Dermis microvascular lymphatic vessel endothelial cell (primary cell): ENCODE measurements at places on chromosomes 7 and 10. TPM values are rescaled to one million over a fixed set of nuclear protein-coding genes. Genes with fewer than 3 reads are reported as not detected.

The NYAP1 gene
- 2.1 and 3.9 TPM in 2 replicates for total RNA-seq

The GRID2IP gene
- 0.13 TPM in 1 of 2 replicates, not detected in the other for total RNA-seq

The WDFY4 gene
- under 0.01 and 0.25 TPM in 2 replicates for total RNA-seq

The CPA2 gene
- total RNA-seq: not detected in 2 replicates

The HOXA7 gene
- total RNA-seq: 1.0 and 2.0 TPM in 2 replicates

The CTBP2 gene
- 84.0 and 133 TPM in 2 replicates for total RNA-seq

The RPA3 gene
- total RNA-seq: 8.5 and 22.5 TPM in 2 replicates

The C10orf105 gene
- total RNA-seq: under 0.01 TPM in 1 of 2 replicates, not detected in the other

The FAM25C gene
- not detected in 2 replicates for total RNA-seq

The SCIN gene
- total RNA-seq: 0.13 TPM in 2 replicates

The SLC26A4 gene
- total RNA-seq: 10.4 and 18.2 TPM in 2 replicates

The ATRNL1 gene
- 0.77 and 1.6 TPM in 2 replicates for total RNA-seq

The DNTT gene
- total RNA-seq: not detected in 2 replicates

The RADIL gene
- 1.7 and 5.6 TPM in 2 replicates for total RNA-seq

The PDE6C gene
- total RNA-seq: not detected in 2 replicates

The MUC12 gene
- total RNA-seq: not detected in 2 replicates

The PLPP4 gene
- not detected in 2 replicates for total RNA-seq

The SPDYE1 gene
- not detected in 2 replicates for total RNA-seq

The CYP2C8 gene
- total RNA-seq: under 0.01 TPM in 1 of 2 replicates, not detected in the other

The ODAD2 gene
- 0.26 and 0.38 TPM in 2 replicates for total RNA-seq

The STEAP4 gene
- not detected in 2 replicates for total RNA-seq

The PON1 gene
- not detected in 2 replicates for total RNA-seq

The CPEB3 gene
- 0.90 and 1.6 TPM in 2 replicates for total RNA-seq

The MOGAT3 gene
- not detected in 2 replicates for total RNA-seq

The WEE2 gene
- under 0.01 and 0.13 TPM in 2 replicates for total RNA-seq

The CCDC7 gene
- total RNA-seq: 4.2 and 5.6 TPM in 2 replicates

The CYP26C1 gene
- total RNA-seq: 0.77 and 1.5 TPM in 2 replicates

The HOXA5 gene
- 4.1 and 5.3 TPM in 2 replicates for total RNA-seq

The NODAL gene
- total RNA-seq: not detected in 2 replicates

The CUL1 gene
- 38.5 and 46.1 TPM in 2 replicates for total RNA-seq

The TBC1D12 gene
- total RNA-seq: 12.7 and 21.4 TPM in 2 replicates

The CPA4 gene
- total RNA-seq: not detected in 2 replicates

The ABCB8 gene
- total RNA-seq: 13.9 and 14.0 TPM in 2 replicates

The OR2A12 gene
- total RNA-seq: not detected in 2 replicates

The GPR22 gene
- total RNA-seq: not detected in 2 replicates
